ENCODE measurements at places on chromosomes 7 and 10. TPM values are rescaled to one million over a fixed set of nuclear protein-coding genes. Genes with fewer than 3 reads are reported as not detected.

CALHM1 gene
- total RNA-seq = not detected

IFIT1B gene
- total RNA-seq = not detected

CFAP46 gene
- 3.8 TPM for total RNA-seq

TUBGCP2 gene
- 65.5 TPM for total RNA-seq

HMX2 gene
- 0.34 TPM for total RNA-seq

GIMAP5 gene
- total RNA-seq = not detected

CCDC126 gene
- 18.0 TPM for total RNA-seq

GRCh38 chr7:142381727-142382390 lies 124.0 kb upstream of the PRSS58 start:
- DNase-seq = peak; percentile 31

DNA sequence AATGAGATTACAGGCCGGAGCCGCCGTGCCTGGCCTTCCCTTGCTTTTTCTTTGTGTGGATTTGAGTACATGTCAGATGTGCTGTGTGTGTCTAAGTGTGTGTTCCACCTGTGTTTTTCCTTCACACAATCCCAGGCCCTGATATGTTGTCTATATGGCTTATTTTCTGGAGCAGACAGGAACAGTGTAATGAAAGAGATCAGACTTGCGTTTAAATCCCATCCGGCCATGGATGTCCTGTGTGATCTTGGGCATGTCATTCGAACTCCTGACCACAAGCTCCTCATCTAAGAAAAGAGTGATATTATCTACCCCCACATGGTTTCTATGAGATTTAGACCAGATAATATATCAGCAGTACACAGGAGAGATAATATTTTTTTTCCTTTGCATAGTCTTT lies 37.2 kb downstream of the APBB1IP start:
- DNase-seq = no peak

GRCh38 chr7:38105874-38106483 lies 72.1 kb upstream of the STARD3NL start:
- peak; percentile 7 for DNase-seq

DNA sequence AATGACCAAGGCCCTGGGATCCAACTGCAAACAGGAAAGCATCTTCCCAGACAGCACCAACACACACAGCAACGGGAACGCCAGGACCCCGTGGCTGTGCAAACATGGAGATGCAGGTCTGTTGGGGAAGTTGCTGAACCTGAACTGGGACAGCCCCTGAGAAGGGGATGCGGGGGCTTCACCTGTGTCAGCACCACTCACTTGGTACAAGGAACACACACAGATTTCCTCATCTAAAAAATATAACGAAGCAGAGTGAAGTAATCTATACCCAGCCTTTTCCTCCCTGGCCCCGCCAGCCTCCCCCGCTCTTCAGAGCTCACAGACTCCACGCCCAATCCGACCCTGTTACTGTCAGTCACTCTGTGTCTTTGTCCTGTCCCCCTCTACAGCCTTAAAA lies 93.0 kb downstream of the PTPRN2 start:
- DNase-seq = no peak

DNA sequence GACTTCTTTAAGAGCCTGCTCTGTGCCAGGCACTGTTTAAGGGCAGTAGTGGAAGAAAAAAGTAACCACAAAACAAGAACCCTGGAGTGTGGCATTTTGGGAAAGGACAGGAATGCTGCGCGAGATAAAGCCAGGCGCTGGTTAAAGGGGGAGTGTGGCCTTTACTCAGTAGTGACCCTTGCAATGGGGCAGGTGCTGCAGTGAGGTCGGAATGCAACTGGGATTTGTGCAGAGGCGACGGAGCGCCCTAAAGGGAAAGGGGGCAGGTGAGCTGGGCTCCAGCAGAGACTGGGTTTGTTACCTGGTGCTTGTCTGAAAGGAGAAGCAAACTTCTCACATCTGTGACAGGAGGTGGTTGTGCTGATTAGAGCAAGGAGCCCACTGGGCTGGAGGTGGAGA lies 263.6 kb downstream of the ACTR3B start:
- no peak for DNase-seq

DNA sequence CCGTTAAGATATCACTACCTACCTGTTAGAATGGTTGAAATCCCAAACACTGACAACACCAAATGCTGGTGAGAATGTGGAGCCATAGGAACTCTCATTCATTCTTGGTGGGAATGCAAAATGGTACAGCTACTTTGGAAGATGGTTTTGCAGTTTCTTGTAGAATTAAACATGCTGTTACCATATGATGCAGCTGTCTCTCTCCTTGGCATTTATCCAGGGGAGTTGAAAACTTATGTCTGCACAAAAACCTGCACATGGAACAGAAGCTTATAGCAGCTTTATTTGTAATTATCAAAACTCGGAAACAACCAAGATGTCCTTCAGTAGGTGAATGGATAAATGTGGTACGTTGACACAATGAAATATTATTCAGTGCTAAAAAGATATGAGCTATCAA lies 199.5 kb downstream of the BICC1 start:
- DNase-seq = no peak

GRCh38 chr10:34814223-34814912 lies 728 bp downstream of the PARD3 start:
- no peak for DNase-seq

DNA sequence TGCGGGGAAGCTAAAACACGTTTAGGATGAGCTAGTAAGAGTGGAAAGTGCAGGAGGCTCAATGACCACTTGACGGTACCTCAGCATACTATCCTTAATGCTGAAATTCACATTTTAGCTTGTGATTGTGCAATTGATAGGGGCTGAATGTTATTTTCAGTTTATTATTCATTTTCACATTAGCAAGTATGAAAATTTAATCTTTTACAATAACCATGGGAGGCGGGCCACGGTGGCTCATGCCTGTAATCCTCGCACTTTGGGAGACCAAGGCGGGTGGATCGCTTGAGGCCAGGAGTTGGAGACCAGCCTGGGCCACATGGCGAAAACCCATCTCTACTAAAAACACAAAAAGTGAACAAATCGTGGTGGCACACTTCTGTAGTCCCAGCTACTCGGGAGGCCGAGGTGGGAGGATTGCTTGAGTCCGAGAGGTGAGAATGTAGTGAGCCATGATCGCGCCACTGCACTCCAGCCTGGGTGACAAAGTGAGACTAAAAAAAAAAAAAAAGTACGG lies 22.0 kb upstream of the ANLN start:
- DNase-seq = no peak

DNA sequence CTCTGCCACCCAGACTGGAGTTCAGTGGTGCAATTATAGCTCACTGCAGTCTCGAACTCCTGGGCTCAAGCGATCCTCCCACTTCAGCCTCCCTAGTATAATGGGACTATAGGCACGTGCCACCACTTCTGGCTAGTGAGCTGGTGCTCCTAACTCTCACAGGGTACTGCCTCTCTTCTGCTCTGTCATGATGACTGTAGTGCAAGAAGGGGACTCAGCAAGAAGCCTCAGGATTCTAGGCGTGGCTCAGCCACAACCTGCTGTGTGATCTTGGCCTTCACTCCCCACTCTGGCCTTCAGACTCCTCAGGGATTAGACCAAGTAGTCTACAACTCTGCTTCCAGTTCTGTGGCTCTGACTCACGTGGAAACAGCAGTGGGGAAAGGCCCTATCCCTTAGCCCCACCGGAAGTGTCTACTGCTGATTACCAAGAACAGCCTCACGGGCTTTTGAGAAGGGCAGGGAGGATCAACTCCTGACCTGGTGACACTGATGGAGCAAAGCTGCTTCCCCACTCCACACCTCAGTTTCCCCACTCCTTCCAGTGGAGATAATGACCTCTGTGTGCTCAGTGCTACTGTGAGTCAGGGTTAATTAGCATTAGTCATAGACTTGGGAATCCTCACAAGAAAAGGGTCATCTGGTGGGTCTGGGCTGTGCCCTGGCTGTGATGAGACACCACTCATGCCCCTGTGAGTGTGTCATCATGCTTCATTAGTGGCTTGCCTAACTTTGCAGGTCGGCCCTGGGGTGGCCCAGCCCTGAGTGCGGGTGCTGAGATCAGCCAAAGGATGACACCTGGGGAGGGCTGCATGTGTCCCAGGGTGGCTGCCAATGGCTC lies 41.1 kb downstream of the ZC3HC1 start:
- peak; percentile 83 for DNase-seq

- no peak for DNase-seq
Measured at GRCh38 chr7:1561036-1561940, 5.3 kb upstream of the TMEM184A start.

- DNase-seq = no peak
Measured at GRCh38 chr7:156116514-156117215, 304.4 kb upstream of the SHH start.

DNA sequence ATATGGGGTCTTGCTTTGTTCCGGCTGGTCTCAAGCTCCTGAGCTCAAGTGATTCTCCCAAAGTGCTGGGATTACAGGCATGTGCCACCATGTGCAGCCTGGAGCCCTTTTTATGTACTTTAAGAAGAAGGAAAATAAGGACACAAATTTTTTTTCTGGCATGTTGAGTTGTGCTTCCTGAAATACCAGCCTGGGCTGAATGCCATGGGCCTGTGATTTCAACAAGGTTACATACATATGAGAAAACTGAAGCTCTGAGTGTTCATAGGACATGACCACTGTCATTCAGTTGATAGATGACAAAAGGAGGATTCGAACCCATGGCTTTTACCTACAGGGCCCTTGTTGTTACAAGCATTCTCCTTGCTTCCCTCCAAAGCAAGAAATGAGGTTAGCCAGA lies 36.1 kb downstream of the ST8SIA6 start:
- no peak for DNase-seq

DNA sequence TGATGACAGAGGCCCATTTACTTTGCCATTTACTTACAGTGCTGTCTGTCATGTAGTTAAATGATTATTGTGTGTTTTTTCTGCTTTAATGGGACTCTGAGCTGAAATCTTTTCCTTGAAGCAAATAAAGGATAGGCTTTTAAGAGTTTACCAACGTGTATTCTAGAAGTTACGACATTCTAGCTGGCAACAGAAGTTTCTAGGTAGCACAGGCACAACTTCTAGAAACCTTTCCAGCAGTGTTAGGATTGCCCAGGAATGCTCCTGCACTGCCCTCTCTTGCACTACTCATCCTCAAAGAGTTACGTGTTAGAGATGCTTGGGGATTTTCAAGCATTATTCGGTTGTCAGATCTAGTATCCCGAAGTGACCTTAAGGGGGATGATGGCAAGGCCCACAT lies 42.5 kb upstream of the TMEM236 start:
- DNase-seq = no peak

DNA sequence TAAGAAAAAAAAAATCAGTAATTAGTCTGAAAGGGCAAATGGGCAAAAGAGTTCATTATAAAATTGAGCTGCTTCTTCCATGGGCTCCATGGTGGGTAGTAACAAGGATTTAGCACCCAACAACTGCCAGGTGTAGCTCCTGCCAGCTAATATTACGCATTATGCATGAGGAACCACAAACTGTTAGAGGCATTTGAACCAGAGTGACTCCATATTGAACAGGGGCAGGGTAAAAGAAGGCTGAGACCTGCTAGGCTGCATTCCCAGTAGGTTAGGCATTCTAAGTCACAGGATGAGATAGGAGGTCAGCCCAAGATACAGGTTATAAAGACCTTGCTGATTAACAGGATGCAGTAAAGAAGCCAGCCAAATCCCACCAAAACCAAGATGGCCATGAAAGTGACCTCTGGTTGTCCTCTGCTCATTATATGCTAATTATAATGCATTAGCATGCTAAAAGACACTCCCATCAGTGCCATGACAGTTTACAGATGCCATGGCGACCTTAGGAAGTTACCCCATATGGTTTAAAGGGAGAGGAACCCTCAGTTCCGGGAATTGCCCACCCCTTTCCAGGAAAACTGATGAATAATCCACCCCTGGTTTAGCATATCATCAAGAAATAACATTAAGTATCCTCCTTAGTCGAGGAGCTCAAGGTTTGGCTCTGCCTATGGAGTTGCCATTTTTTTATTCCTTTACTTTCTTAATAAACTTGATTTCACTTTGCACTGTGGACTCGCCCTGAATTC lies 8.7 kb upstream of the PAPSS2 start:
- DNase-seq = no peak

DNA sequence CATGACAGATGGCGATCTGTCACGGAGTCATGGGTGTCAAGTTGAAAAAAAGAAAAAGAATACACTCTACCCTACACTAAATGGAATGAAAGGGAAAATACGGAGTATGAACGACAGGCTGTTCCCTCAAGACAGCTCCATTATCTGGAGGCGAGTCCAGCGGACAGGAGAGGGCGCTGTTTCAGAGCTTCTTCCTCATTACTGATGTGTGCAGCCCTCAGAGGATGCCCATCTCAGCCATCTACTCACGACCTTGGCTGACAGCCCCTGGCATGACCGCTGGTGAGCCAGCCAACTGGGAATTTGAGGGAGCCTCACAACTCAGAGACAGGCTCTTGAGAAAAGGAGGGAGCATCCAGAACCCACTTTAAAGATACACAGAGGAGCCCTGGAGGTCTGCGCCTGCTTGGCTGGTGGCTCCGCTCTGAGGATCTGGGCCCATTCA lies 49.6 kb upstream of the SMNDC1 start:
- DNase-seq = no peak

DNA sequence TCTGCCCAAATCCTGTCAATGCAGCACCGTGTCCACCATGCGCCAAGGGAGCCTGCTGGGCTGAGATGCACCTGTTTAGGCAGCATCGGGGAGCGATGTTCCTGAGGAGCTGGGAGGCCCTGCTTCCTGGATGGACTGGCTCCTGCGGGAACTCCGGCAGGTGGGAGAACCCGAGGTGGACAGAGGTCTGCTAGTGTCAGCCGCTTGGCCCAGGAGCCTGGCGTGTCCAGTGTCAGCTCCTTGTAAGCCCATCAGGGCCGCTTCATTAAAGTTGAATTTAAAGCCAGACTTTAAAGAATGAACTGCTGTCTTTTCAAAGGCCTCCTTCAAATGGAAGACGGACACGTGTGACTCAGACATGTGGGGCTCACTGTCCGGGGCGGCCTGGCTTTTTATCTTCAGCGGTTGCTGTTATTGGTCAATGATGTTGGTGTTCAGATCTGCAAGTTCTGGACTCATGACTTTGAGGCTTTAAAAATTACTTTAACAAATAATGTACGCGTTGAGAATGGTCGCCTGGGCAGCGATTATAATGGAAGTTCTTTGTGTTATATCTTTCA lies 422.5 kb downstream of the DNAJB6 start:
- no peak for DNase-seq
